ENCODE measurements at places on chromosomes 6 and 20. TPM values are rescaled to one million over a fixed set of nuclear protein-coding genes. Genes with fewer than 3 reads are reported as not detected.

Gene EYS
- not detected for total RNA-seq

Gene FRS3
- total RNA-seq, result 0.94 TPM

Gene RING1
- total RNA-seq, result 13.6 TPM

Gene ADAM33
- total RNA-seq, result 14.1 TPM

Gene MYBL2
- total RNA-seq, result 1.6 TPM

Gene BFSP1
- 1.6 TPM for total RNA-seq

Measured in cardiac ventricle fibroblast (primary cell).